ENCODE measurements at places on chromosomes 12 and 14.

DNA sequence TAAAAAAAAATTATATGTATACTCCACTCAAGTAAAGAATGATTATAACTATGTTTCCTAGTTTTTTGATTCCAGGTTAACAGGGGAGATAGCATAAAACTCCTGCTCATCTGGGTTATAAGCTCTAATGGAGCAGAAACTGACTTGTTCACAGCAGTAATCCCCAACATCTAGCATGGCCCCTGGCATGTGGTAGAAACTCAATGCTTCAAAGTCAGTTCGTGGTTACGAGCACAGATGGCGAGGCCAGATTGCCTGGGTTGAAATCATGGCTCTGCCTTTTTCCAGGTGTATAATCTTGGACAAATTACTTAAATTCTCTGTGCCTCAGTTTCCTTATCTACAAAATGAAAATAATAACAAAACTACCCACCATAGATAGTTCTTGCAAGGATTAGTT is 183.8 kb downstream of the TTC7B start:
- no peak for DNase-seq

- DNase-seq, result no peak
These were observed 28.4 kb upstream of the FBRSL1 start for GRCh38 chr12:132461526-132461925.

- DNase-seq, result no peak
These were observed 14.3 kb upstream of the E2F7 start for GRCh38 chr12:77079631-77080030.

DNA sequence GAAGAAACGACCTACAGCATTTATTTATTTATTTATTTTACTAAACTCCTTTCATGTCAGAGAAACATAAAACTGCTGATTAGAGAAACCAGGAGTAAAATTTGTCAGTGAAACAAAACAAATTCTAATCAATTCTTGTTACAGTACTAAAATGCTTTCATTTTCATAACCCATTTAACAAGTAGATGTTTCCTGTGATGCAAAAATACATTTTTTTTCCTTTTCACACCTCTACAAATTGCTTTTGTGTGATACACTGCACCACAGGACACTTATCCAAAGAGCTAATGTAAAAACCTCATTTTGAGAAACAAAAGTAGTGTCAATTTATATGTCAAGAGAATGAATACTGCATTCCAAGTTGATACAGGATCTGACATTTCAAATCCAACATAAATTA is 155.1 kb downstream of the SYT1 start:
- no peak for DNase-seq

DNA sequence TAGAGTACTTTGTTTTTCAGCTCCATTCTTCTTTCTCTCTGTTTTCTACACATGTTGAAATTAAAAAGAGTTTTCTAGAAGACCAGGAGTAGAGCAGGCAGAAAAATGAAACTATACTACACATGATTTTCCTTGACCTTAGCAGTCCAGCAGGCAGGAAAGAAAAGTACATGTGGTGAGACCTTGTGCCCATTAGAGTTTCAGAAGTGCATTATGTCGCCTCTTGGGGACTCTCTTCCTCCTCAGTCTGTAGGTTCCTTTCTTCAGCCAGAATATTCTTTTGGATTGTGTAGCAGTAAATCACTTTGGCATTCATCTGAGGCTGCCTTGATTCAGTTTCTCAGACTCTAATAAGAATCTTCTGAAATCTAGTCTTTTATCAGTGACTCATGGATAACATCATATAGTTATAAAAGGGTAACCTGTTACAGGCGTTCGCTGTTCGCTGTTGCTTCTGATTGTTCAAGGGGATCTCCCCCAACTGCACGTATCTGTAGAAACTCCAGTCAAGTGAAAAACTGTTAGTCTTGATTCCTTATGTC is 161.8 kb downstream of the ANO4 start:
- no peak for DNase-seq

- DNase-seq, result no peak
These were observed 180.2 kb downstream of the FOXN3 start for GRCh38 chr14:89236851-89237250.

DNA sequence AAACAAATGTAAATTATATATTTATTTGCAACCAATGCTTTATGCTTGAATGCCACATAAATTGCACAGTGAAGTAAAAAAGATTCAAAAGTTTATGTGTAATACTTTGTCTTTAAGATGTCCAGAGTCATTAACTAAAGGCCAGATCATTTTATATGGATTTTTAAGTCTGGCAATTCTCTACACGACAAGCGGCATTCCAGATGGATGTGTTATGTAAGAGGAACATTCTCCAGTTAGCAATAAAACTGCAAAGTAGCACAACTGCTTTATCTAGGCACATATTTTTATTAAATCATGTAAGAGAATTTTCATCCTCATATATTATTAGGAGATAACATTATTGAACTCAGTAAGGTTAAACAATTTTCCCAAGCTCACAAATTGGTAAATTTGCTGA is 1717.7 kb upstream of the SEL1L start:
- DNase-seq, result no peak

DNA sequence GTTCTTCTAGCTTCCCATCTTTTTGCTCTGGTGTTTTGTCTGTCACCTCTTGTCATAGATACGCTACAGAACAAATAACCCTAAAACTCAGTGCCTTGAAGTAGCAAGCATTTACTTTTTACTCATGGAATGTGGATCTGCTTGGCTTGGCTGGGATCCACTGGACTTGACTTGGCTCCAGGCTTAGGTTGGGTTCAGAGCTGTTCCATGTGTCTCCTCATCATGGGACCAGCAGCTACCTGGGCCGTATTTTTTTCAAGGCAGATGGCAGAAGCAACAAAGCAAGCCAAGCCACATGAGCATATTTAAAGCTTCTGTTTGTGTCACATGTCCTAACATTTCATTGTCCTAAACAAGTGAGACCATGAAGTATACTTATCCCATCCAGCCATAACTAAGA is 48.7 kb upstream of the ATF1 start:
- no peak for DNase-seq

DNA sequence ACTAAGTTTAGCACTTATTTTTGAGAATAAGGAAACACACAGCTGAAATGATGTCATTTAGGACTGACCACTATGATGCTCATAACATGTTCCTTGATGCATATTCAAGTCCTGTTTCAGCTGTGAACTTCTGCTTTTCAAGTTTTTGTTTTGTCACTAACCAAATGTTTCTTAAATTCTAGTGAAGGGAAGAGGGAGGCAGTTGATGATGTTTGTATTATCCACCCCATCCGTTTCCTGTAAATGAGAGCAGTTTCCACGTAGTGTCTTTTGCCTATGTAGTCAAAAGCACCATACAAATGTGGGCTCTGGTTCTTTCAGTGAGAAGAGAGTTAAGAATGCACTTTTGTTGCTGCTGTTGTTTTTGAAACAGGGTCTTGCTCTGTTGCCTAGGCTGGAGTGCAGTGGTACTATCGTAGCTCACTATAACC is 491.8 kb downstream of the PCNX1 start:
- no peak for DNase-seq

Measured in activated naive CD8-positive, alpha-beta T cell treated with anti-CD3 and anti-CD28 coated beads, Interleukin-2, amount 50 U/mL, for 24 hours (primary cell).